ENCODE measurements at places on chromosomes 2 and 18.

GRCh38 chr2:126627643-126628042 is 28.3 kb upstream of the GYPC start:
- DNase-seq: no peak

- no peak for DNase-seq
These were observed 2.4 kb downstream of the GLS start for GRCh38 chr2:190882856-190883582.

GRCh38 chr2:40436093-40436475 is 15.8 kb downstream of the SLC8A1 start:
- DNase-seq: no peak

- no peak for DNase-seq
These were observed 25.8 kb upstream of the ZNF397 start for GRCh38 chr18:35215026-35215425.

DNA sequence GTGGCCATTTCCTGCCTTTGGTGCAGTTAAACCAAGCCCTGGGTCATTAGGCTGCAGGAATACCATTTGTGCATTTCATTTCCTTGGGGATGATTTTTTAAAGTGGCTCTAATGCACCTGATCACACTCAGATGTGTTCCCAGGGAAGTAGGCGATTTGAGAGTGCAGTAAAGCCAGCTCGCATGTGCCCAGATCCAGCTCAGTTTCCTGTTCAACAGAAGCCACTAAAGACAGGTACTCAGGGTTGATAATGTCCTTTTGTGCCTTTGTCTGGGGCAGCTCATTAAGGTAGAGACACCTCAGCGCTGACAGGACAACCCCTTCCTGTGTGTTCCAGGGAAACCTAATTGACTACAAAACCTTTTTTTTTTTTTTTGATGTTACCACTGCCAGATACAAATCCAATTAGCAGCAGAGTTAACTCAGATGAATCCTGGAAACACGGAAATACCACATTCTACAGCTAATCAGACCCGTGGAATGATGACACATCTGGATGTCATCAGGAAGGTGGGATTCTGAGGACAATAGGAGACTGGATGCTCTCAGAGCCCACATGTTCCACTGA is 15.2 kb upstream of the CHRNA1 start:
- DNase-seq: no peak

All from H4 (cell line).